T-helper 9 cell (primary cell): ENCODE measurements at places on chromosomes 12 and 14.

GRCh38 chr12:92362126-92362525 is 216.5 kb upstream of the BTG1 start:
- no peak for DNase-seq

GRCh38 chr14:56487090-56487667 is 92.4 kb upstream of the TMEM260 start:
- DNase-seq, result no peak

DNA sequence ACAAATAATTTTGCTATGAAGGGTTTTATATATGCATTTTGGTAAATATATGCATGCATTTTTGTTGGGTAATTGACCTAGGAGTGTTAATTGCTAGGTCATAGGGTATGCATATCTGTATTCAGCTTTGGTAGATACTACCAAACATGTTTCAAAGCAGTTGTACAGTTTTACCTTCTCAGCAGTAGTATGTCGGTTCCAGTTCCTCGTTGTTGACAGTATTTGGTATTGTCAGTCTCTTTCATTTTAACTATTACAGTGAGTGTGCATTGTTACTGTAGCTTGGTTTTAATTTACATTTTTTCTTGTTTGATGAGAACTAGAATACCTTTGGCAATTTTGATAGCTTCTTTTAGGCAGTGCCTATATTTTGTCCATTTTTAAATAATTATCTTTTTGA is 98.9 kb downstream of the ARID2 start:
- no peak for DNase-seq

DNA sequence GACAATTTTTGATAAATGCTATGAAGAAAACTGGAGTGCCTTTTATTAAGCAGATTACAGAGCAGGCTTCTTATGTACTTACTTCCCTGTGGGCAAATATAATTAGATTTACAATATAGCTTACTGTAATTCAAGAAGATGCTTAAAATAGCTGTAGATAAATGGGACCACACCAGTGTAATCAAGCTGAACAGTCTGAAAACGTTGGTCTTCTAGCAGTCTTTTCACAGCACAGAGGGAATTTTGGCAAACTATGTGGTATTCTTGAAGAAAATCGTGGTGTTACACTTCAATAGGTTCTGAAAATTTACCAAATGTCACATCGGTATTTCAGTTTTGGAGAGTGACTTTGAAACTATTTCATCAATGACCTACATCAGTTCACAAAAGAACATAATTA is 47.7 kb downstream of the SLC16A7 start:
- no peak for DNase-seq

GRCh38 chr12:51246254-51246853 is 7.7 kb downstream of the DAZAP2 start:
- DNase-seq, result no peak

DNA sequence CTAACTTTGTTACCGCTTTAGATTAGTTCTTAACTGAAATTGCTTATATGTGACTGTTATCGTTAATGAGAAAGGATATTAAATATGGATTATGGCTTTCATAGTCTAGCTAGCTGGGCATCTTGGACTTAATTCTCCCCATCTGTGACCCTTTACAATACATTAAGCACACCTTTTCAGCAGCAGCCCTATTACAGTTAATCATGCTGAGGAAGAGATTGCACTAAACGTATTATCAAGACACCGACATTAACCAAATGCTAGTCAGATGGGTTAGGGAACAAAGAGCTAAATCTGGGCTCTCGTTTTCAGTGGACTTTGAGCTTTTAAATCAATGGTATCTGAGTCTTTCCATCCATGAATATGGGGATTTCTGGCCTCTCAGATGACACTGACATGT is 447.5 kb upstream of the DCN start:
- DNase-seq, result no peak

GRCh38 chr12:45727980-45728629 is 1.4 kb upstream of the ARID2 start:
- DNase-seq, result no peak

- no peak for DNase-seq
Observed at GRCh38 chr14:87529081-87529480, 463.9 kb downstream of the GALC start.

- peak; percentile 28 for DNase-seq
Observed at GRCh38 chr14:101781240-101782061, 19.9 kb downstream of the PPP2R5C start.

GRCh38 chr14:64674829-64675228 is 29.4 kb upstream of the PLEKHG3 start:
- DNase-seq, result no peak

GRCh38 chr12:114933428-114934160 is 249.6 kb upstream of the TBX3 start:
- no peak for DNase-seq

DNA sequence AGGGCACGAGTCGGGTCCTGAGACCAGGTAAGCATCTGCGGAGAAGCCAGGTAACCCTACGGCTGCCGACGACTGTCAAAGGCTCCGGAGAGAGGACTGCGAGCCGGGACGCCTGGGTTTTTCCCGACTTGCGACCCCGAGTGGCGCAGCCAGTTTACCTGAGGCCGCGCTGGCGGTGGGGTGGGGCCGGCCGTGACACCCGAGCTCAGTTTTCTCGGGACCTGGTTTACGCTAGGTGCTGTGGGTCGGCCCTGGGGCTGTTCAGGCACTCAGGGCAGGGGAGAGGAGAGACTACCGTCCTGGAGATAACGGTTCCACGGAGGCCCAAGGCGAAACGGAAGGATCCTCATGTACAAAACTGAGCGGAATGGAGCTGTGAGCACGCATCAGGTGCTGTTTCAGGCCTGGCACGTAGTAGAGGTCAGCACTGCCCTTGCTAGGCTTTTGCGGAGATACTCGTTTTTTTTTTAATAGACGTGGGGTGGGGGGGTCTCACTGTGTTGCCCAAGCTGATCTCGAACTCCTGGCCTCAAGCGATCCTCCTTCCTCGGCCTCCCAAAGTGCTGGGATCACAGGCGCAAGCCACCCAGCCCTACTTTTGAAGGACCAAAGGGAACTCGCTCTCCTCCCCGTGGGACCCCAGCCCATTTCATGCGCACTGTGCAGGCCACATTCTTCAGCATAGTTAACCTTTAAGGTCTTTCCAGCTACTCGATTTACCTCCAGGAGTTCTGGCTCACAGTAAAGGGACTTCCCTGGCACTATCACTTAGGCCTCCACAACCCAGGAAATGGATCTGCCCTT is 471 bp downstream of the MTRFR start:
- no peak for DNase-seq

GRCh38 chr12:29026419-29026818 is 122.7 kb upstream of the FAR2 start:
- DNase-seq, result no peak

DNA sequence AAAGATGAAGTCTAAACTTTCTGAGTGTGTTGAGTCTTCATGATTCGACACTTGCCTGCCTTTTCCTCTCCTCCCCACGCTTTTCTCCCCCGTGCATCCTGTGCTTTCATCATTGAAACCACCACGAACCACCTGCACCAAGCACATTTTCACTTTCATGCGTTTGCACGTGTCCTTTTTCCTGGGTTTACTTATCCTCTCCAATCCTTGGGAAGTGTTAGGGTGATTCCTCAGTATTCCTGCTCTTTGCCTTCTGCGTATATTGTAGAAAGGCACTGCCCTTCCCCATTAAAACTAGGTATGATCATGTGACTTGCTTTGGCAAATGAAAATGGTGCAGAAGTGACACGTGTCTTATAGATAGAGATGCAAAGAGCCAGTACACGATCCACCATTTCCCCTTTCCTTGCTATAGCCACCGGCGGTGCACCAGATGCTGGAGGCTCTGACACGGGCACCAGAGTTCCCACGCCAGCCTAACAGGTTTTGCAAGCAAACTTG is 106.6 kb downstream of the BRMS1L start:
- DNase-seq, result no peak

- DNase-seq, result no peak
Observed at GRCh38 chr12:62761658-62762057, 173.3 kb downstream of the PPM1H start.

DNA sequence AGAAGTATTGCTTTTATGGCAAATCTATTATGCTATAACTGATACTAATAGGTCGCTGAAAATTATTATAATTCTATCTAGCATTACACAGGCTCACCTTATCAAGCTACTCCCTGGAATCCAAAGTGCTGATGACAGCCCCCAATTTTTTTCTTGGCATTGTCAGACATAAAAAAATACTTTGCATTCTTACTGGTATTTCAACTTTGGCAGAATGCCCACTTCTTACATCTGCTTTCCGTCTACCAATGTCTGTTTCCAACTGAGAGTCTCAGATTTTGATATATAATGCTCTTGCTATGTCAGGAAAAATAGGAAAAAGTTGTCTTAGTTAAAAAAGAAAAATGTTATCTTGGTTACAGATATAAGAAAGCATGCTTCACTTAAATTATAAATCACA is 615.4 kb downstream of the C12orf50 start:
- DNase-seq, result no peak

GRCh38 chr12:98466640-98467400 is 48.6 kb upstream of the TMPO start:
- no peak for DNase-seq

- no peak for DNase-seq
Observed at GRCh38 chr14:99258876-99259726, 12.9 kb downstream of the BCL11B start.

DNA sequence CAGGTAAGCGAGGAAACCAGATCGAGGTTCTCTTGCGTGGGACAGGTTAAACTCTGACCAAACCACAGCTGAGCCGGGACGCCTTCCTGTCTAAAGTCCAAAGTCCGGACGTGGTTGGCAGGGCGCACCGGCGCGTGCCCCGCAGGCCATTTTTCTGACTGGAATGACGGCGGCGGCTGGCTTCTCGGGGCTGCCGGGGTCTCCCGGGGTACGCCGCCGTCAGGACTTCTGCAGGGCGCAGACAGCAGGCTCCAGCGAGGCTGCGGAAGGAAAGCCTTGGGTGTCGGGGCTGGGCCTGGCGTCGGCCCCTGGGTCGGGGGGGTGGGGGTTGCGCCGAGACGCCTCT is 32.8 kb downstream of the MIA2 start:
- DNase-seq, result peak; percentile 21

- no peak for DNase-seq
Observed at GRCh38 chr12:102465762-102466560, 14.4 kb downstream of the IGF1 start.

GRCh38 chr12:108798551-108799221 is 58.7 kb downstream of the SSH1 start:
- no peak for DNase-seq
